Fibroblast of skin of abdomen (primary cell): ENCODE measurements at places on chromosomes 7 and 10.
A peak's percentile ranks its signal among the peaks of the same experiment; 100 is the strongest.

DNA sequence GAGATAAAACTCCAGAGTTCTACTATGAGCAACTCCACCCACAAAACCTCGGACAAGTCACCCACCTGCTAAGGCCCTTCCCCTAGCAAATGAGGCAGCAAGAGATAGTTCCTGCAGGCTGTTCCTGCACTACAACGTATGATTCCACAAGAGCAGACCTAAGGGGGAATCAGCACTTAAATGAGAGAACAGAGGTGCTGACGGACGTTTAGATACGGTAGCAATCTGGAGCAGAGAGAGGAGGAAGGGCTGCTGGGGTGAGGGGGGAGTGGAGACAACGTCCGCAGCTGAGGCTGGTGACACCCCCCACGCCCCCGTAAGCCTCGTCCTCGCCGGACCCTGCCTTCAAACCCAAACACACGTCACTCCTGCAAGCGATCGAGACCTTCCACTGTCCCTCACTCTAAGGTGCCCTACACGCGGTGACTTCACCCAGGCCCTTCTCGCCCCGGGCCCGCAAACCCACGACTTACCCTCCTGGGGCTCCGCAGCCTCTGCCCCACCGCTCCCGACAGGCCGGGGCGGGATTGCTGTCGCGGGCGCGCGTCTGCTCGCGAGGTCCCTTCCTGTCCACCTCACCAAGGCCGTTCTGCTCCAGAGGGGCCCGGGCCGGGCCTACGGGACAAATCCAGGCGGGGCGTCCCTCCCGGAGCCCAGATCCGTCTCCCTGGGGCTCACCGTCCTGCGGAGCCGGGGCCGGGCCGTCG is 635 bp downstream of the ZNF12 start:
- DNase-seq, result no peak

DNA sequence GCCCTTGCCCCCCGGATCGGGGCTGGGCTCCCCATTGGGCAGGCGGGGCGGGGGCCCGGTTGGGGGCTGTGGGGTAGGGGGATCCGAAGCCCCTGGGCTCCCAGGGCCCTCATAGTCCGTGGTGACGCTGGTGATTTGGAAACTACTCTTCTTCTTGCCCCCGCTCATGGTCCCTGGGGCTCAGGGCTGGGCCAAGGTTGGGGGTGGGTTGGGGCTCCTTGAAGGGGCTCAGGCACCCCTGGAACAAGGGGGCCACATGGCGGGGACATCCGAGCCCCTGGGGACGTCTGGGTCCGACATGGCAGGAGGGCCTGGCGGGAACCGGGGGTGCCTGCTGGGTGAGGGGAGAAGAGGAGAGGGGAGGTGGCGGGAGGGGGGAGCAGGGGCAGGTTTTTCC is 1.1 kb downstream of the TSC22D4 start:
- no peak for DNase-seq

- no peak for DNase-seq
These were observed 153.5 kb downstream of the NSUN6 start for GRCh38 chr10:18497806-18498369.

- DNase-seq, result peak; percentile 24
These were observed 98.0 kb downstream of the NPY start for GRCh38 chr7:24381894-24382505.

DNA sequence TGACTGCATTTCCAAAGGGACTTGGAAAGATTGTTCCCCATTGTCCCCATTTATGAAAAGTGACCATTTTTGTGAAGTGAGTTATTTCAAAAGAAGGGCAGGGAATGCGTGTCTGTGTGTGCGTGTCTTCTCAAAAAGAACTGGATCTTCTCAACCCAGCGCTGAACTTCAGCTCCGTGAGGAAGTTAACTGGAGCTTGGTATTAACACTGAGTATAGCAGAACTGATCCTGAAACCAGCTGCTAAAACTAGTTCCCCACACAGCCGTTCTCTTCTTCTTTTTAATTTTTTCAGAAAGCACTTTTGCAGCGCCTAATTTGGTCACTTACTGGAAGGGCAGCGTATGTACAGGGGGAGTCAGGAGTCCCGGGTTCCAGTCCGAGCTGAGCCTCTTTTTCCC is 45.8 kb upstream of the PLEKHA1 start:
- no peak for DNase-seq

GRCh38 chr10:65660006-65660405 is 1265.8 kb upstream of the LRRTM3 start:
- no peak for DNase-seq

DNA sequence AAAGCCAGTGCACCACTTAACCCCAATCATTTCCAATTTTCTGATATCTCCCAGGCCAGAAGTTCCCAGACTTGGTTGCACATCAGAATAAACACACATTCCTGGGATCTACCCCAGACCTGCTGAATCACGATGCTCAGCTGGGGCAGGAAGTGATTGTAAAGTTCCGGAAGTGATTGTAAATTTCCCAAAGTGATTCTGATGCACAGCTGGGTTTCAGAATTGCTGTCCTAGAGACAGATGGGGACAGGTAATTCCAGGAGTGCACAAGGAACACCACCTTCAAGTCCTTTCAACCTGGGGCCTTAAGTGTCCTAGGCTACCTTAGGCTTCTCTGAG is 104.2 kb upstream of the EEPD1 start:
- DNase-seq, result peak; percentile 56

DNA sequence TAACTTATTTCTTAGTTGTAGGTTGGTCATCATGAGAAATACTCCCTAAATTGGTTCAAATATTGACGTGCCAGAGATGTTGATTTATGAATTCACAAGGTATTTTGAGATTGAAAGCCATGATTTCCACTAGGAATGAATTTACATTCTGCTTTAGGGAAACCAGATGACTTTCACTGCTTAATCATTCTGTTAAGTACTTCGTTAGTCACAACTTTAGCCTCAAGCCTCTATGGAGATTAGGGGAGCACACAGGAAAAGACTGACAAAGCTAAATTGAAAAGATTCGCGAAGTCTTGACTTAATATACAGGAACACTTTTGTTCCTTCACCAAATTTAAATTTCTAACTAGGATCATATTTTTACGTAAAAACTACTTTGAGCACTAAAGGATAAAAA is 250.4 kb upstream of the CACNA2D1 start:
- peak; percentile 13 for DNase-seq

GRCh38 chr10:49549640-49550346 is 10.9 kb upstream of the ERCC6 start:
- DNase-seq, result no peak

DNA sequence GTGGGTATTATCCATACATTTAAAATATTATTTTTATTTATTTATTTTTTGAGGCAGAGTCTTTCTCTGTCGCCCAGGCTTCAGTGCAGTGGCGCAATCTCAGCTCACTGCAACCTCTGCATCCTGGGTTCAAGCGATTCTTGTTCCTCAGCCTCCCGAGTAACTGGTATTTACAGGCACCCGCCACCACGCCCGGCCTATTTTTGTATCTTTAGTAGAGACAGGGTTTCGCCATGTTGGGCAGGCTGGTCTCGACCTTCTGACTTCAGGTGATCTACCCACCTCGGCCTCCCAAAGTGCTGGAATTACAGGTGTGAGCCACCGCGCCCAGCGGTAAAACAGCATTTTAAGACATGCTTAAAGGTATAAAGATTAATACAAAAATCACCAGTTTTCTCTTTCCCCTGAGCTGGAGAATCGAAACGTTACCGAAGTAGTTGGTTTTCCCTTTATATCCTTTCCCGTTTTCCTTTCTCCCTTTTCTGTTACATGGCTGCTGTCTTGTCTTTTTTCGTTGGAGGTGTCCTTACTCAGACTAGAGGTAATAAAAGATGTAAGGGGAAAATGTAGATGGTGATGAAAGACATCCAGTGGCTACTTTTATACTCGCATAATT is 1.7 kb downstream of the ARL5B start:
- DNase-seq, result no peak
